Type B pancreatic cell (in vitro differentiated cells): ENCODE measurements at places on chromosomes 6 and 20.

DNA sequence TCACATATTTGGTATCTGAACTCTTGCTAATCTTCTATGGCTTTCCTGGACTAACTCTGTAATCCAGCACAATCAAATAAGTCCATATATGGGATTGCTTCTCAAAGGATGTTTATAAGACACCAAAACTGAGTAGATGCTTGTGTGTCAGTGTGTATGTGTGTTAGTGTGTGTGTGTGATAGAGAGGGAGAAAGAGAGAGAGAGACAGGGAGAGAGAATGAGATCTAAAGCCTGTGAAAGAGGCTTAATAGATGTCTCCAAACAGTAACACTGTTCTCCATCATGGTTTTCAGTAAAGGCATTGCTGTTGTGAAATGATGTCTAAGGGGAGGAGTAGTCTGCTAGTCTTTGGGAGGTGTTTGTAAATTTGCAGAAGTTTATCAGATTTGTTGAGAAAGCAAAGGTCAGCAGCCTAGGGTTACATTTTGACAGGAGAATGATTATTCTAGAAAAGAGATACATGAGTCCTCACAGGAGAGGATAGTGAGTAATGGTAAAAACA lies 73.9 kb upstream of the MLIP start:
- H3K27ac ChIP-seq, result no peak overlapping the region
- H3K4me3 ChIP-seq, result no peak overlapping the region
- H3K27me3 ChIP-seq, result peaks cover 18% of the 10 kb centered on the region
- no peak for DNase-seq
- H3K4me1 ChIP-seq, result no peaks in the 10 kb centered on the region
- no peaks in the 10 kb centered on the region for H3K36me3 ChIP-seq

GRCh38 chr6:168418711-168419121 lies 22.3 kb upstream of the SMOC2 start:
- H3K36me3 ChIP-seq, result no peaks in the 10 kb centered on the region
- no peak overlapping the region for H3K4me3 ChIP-seq
- H3K27ac ChIP-seq, result no peak overlapping the region
- no peak for DNase-seq
- H3K4me1 ChIP-seq, result peaks cover 25% of the 10 kb centered on the region
- H3K27me3 ChIP-seq, result peaks cover 22% of the 10 kb centered on the region

DNA sequence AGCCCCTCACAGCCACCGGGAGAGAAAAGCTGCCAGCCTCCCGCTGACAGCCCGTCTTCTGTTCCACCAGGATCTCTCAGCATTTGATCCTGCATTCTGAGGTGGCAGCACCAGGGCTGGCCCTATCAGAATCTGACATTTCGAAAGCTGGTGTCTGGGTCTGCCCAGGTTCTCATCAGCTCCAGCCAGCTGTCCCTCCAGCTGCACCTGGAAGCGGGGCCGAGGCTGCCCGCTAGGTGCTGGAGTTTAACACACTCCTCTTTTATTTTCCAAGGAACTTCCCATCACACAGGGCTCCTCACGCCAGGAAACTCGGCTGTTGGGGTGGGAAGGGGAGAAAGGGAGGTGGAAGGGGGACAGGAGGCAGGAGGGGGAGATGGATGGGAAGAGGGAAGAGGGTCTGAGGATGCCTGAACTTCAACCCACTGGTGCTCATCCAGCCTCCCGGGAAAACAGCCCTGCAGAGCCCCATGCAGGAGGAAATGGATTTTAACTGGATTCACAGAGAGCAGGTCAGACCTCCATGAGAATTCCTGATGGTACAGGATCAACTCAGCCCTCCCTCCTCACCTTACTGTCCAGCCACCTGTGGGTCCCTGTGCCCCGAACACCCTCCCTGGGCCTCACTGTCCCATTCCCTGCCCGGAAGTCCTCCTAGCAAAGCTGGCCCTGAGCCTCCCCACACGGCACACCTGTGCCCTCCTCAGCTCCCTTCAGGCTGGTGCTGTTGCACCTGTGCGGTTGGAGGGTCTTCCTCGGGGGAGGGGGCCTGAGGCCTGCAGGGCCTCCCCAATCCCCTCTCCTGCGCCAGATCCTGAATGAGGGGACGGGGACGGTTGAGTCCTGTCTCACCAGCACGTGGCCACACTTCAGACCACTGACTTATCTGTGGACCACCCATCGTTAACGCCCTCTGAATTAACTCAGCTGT lies 3.9 kb upstream of the LSM14B start:
- H3K4me1 ChIP-seq, result peaks cover under 1% of the 10 kb centered on the region
- H3K4me3 ChIP-seq, result no peak overlapping the region
- peaks cover 24% of the 10 kb centered on the region for H3K27me3 ChIP-seq
- no peaks in the 10 kb centered on the region for H3K36me3 ChIP-seq
- no peak for DNase-seq

DNA sequence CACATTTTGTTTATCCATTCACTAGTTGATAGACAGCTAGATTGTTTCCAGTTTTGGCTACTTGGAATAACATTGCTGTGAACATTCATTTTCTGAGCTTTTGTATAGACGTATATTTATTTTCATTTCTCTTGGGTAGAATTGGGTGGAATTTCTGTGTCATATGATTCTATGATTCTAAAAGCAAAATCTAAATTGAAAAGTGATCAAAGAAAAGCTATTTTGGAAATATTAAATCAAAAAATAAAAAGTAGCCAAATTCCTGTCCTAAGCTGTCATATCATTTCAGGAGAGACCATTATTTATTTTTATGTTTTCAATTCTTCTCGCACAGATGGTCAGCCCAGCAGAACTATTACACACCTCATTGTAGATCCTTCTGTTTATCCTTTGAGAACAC lies 229.2 kb downstream of the COL12A1 start:
- no peak overlapping the region for H3K27ac ChIP-seq
- no peak overlapping the region for H3K4me3 ChIP-seq
- DNase-seq, result no peak
- no peaks in the 10 kb centered on the region for H3K4me1 ChIP-seq

- H3K4me3 ChIP-seq, result peak overlapping the region; percentile 10
- no peak overlapping the region for H3K27ac ChIP-seq
- peaks cover 3% of the 10 kb centered on the region for H3K36me3 ChIP-seq
- peaks cover 9% of the 10 kb centered on the region for H3K4me1 ChIP-seq
- peaks cover 44% of the 10 kb centered on the region for H3K27me3 ChIP-seq
- no peak for DNase-seq
These were observed 3.0 kb upstream of the CTNNBL1 start for GRCh38 chr20:37690626-37691369.

- DNase-seq, result no peak
- H3K36me3 ChIP-seq, result no peaks in the 10 kb centered on the region
- no peak overlapping the region for H3K27ac ChIP-seq
These were observed 490.9 kb upstream of the JARID2 start for GRCh38 chr6:14754751-14755513.

GRCh38 chr6:144753023-144753705 lies 468.0 kb downstream of the UTRN start:
- H3K36me3 ChIP-seq, result peaks cover 24% of the 10 kb centered on the region
- H3K4me3 ChIP-seq, result no peak overlapping the region
- no peak for DNase-seq
- no peak overlapping the region for H3K27ac ChIP-seq
- no peaks in the 10 kb centered on the region for H3K27me3 ChIP-seq

- peaks cover 9% of the 10 kb centered on the region for H3K4me1 ChIP-seq
- peak; percentile 52 for DNase-seq
- no peak overlapping the region for H3K27ac ChIP-seq
- H3K27me3 ChIP-seq, result no peaks in the 10 kb centered on the region
- H3K36me3 ChIP-seq, result no peaks in the 10 kb centered on the region
- H3K4me3 ChIP-seq, result no peak overlapping the region
These were observed 387.1 kb downstream of the THBS2 start for GRCh38 chr6:168866534-168866933.

DNA sequence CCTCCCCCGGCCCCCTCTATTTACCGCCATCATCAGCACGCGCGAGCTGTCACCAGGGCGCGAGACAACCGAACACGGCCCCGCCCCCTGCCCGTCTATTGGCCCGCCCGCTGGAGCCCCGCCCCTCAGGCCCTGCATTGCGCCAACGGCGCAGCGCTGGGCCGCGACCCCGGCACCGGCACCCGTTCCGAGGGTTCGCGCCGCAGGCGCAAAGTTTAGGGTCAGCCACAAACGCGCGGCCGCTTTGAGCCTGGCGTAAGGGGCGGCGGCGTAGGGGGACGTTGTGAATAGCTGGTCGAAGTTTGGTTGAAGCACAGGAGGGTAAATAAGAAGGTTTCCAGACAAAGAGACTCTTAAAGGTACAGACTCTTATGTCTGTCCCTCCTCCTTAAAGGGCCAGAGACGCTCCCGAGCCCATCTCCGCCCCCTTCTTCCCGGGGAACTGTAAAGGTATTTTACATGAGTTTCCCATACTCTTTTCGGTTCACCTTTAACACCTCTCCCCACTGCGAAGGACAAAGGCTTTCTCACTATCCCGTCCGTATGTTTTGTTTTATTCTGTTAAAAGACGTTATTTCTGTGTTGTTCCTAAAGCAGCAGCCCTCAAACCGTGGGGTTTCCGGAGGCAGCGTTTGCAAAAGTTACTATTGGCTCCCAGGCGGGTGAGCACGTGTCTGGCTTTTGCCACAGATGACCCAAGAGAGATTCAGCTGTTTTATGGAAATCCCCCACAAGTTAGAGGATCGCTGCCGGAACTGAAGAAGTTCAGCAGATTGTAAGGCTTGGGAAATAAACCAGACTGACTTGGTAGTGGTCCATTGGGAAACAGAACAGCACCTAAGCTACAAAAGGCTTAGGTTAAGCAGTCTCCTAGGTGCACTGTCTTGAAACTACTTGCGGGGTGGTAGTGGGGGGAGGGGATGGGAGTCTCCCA lies at the start of gene USP49:
TSS of gene USP49 (minus strand) at position 76 of the 934 bp plus-strand sequence. CDS start 88,392 bp downstream, outside the sequence.
- H3K27me3 ChIP-seq, result no peaks in the 10 kb centered on the region
- peaks cover 7% of the 10 kb centered on the region for H3K4me1 ChIP-seq
- no peaks in the 10 kb centered on the region for H3K36me3 ChIP-seq
- H3K4me3 ChIP-seq, result no peak within 1 kb of the TSS

- no peaks in the 10 kb centered on the region for H3K27me3 ChIP-seq
- H3K27ac ChIP-seq, result no peak overlapping the region
- H3K36me3 ChIP-seq, result no peaks in the 10 kb centered on the region
- no peak overlapping the region for H3K4me3 ChIP-seq
- peaks cover 19% of the 10 kb centered on the region for H3K4me1 ChIP-seq
These were observed 56.2 kb downstream of the SLC22A2 start for GRCh38 chr6:160202411-160202810.

DNA sequence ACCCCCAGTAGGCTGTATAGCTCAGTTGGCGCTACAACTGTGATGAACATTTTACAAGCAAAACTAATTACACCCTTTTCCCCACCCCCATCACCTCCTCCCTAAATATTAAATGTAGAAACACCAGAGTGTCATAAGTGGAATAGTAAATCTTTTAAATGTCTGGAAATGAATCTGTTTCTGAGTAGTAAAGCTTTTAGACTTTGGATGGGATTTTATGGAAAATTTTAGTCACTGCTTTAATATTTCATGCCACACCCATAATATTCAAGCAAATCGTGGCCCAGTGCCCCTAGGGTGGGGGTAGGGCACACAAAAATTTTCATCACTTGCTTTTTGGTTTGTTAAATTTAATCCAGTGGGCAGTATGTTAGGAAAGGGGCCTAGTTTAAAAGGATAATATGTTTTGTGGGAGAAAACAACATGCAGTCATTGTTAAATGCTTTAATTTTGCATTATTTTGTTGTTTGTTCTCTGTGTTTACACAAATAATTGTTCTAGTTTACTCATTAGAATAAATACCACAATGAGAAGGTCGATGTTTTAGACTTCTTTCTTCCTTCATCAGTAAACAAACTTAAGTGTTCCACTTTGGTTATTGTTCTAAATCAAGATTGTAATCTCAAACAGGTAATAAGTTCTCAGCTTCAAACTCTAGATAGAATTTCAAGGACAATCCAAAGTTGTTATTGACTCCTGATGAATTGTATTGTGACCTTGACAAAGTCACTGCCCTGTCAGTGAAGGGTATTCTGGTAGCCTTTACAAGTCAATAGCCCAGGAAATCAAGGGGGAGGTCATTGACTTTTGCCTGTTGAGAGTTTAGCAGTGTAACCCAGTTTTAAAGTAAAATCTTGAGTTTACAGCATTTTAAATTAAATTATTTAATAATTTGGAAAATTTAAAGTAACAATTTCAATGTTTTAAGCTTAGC lies 79.2 kb downstream of the CBFA2T2 start:
- peaks cover 13% of the 10 kb centered on the region for H3K36me3 ChIP-seq
- H3K4me1 ChIP-seq, result peaks cover 59% of the 10 kb centered on the region
- no peaks in the 10 kb centered on the region for H3K27me3 ChIP-seq
- no peak for DNase-seq

DNA sequence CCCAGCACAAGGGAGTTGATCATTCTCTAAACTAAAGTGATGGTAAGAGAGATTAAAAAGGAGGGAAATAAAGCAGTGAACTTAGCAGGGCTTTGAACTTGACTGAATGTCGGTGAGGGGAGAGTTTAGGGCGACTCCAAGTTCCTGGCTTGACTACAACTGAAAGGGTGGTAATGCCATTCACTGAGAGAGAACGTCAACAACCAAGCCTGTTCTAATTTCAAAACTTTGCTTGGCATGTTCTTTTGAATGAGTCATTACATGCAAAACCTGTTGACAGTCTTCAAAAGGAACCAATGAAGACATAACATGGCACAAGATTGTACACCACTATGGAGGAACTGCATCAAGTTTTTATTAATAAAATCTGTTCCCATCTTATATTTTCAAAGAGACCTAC lies 10.3 kb upstream of the MYB start:
- H3K27ac ChIP-seq, result no peak overlapping the region
- H3K4me1 ChIP-seq, result no peaks in the 10 kb centered on the region
- no peak overlapping the region for H3K4me3 ChIP-seq
- H3K27me3 ChIP-seq, result peaks cover 21% of the 10 kb centered on the region
- no peaks in the 10 kb centered on the region for H3K36me3 ChIP-seq
- no peak for DNase-seq

GRCh38 chr20:46284040-46284427 lies 24.3 kb downstream of the CDH22 start:
- no peaks in the 10 kb centered on the region for H3K36me3 ChIP-seq
- DNase-seq, result no peak
- H3K4me1 ChIP-seq, result no peaks in the 10 kb centered on the region
- H3K27ac ChIP-seq, result no peak overlapping the region
- H3K27me3 ChIP-seq, result peaks cover 51% of the 10 kb centered on the region

- H3K4me3 ChIP-seq, result peak overlapping the region; percentile 23
- no peak overlapping the region for H3K27ac ChIP-seq
- H3K27me3 ChIP-seq, result no peaks in the 10 kb centered on the region
- DNase-seq, result no peak
These were observed 9.3 kb downstream of the SDHAF4 start for GRCh38 chr6:70575899-70576495.
